ENCODE measurements at places on chromosomes 11 and 22.

GRCh38 chr22:33883561-33883960 is 36.7 kb downstream of the LARGE1 start:
- DNase-seq, result no peak

- DNase-seq, result no peak
Measured at GRCh38 chr11:78187366-78188285, 800 bp downstream of the KCTD21 start.

DNA sequence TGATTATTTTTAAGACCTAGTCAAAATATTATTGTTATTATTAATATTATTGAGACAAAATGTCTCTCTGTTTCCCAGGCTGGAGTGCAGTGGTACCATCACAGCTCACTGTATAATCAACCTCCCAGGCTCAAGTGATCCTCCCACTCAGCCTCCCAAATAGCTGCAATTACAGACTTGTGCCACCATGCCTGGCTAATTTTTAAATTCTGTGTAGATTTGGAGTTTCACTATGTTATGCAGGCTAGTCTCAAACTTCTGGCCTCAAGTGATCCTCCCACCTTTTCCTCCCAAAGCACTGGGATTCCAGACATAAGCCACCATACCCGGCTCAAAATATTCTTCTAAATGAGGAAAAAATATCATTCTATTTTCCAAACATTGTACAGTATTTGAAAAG is 37.0 kb downstream of the SLC36A4 start:
- DNase-seq, result no peak

GRCh38 chr22:33706100-33706499 is 214.2 kb downstream of the LARGE1 start:
- no peak for DNase-seq

DNA sequence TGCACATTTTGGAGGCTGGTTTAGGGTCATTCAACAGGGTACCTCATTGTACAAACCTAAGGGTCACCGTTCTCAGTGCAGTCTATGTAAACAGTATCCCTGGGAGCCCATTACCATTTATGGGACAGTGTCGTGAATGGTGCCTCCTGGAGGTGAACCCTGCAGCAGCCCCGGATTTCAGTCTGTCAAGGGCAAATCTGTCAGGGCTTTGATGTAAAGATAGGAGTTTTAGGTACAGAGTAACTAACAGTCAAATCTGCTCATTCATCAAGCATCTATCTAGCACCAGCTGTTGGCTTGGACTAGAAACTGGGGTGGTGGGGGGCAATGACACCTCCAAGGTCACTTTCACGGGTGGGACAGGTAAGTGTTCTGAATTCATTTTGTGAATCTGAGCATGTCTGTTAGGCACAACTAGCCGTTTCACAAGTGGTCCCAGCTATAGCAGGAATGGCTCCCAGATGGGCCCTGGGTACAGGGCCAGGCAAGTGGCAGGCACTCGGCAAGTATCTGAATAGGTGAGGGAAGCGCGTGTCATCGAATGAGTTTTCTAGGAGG is 63.6 kb downstream of the PARVG start:
- no peak for DNase-seq

DNA sequence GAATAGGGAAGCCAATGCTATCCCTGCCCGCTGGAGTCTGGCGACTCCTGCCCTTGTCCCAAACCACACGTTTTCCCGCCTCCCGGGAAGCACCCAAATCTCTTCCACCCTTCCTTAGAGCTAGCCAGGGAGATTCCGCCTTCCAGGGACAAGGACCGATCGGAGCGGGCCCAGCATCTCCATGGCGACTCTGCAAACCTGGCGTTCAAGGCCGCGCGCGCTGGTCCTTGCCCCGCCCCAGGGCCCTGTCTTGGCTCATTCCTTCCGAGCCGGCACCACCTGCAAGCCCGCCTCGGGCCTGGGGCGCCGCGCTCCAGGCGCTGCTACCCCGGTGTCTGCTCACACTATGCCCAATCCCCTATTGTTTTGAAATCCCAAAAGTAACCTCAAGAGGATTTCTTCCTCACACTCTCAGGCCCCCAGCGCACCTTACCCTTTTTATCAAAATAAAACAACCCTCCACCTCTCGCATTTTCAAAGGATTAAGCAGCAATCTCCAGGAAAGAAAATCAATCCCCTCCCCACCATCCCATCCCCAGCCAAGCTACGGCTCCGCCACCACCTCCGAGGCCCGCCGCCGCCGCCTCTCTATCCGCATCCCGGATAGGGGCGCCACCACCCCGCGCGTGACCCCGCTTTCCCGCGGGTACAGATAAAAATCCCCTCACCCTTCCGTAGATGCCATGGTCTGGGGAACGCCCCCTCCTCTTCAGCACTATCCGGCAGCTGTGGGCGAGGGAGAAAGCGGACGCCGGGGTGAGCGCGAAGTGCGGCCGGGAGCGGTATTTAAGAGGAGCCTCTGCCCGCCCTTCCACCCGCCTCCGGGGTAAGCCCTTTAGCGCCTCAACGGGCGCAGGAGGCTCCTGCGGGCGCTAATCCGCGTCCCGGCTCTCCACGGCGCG is 825 bp downstream of the SLC1A2 start:
- DNase-seq, result no peak

DNA sequence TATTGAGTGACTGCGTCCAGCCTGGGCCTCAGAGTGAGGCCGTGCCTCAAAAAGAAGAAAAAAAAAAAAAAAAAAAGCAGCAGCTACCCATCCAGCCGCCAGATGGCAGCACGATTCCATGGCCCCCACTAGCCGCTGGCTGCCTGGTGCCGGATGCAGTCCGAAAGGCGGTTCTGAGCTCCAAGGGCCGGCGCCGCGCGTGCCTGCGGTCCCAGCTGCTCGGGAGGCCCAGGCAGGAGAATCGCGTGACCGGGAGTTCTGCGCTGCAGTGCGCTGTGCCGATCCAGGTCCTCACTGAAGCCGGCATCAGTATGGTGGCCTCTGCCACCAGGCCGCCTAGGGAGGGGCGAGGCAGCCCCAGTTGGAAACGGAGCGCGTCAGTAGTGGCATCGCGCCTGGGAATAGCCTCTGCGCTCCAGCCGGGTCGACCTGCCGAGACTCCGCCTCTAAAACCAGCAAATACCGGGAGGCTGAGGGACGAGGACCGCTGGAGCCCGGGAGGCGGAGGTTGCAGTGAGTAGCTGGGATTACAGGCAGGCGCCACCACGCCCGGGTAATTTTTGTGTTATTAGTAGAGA is 19.3 kb downstream of the SCARF2 start:
- DNase-seq, result peak; percentile 83

DNA sequence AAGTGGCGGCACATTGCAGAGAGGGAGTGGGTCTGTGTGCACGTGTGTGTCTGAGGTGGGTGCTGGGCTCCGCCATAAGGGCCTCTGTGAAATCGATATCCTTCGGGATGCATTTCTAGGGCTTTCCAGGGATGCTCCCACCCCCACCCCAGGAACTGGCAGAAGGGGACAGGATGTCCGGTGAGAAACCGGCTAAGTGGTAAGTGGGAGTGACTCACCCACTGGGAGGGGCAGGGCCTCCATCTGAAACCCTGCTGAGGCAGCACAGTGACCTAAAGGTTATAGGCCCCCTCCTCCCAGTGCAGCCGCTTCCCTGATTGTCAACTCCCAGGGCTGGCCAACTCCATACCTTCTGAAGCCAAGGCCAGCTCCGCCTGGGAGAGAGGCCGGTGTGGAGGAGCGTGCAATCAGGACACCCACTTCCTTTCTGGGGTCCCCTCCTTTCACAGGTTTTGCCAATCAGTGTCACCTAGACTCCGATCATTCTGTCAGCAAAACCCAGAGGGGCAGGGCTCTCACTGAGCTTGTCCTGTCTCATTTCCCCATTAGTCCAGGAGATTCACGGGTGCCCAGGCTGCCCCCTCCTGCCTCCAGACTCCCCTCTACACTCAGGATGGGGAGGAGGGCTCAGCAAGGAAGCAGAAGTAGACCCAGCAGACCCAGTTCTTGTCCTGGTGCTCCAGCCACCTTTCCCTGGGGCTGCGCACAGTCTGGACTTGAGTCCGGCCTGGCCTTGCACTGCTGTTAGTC is 44.5 kb downstream of the NECTIN1 start:
- no peak for DNase-seq

DNA sequence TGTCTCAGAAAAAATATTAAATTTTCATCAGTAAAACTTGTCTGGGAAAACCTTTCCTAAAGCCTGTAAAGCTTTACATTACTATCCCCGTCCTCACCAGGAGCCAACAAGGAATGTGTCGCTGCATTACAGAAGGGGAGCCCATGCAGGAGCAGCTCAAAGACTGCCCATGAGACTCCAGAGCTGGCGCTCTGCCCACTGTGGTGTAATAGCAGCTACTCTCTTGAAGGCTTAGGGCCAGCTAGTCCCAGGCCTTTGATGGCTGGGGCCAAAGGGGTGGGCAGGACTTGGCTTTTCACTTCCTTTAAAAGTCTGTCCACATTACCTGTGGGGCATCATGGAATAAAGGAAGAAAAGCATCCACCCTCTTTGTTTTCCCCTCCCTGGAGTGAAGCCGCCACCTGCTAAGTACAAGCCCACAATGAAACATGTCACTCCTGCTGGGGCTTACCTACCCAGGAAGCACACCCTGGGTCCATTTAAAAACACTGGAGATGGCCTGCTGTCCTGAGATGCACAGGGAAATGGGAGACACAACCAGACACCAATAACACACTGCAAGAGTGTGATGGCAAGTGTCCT is 150.7 kb downstream of the ADAMTS15 start:
- no peak for DNase-seq

- DNase-seq, result no peak
Measured at GRCh38 chr11:125073616-125074483, 10.7 kb downstream of the SLC37A2 start.

DNA sequence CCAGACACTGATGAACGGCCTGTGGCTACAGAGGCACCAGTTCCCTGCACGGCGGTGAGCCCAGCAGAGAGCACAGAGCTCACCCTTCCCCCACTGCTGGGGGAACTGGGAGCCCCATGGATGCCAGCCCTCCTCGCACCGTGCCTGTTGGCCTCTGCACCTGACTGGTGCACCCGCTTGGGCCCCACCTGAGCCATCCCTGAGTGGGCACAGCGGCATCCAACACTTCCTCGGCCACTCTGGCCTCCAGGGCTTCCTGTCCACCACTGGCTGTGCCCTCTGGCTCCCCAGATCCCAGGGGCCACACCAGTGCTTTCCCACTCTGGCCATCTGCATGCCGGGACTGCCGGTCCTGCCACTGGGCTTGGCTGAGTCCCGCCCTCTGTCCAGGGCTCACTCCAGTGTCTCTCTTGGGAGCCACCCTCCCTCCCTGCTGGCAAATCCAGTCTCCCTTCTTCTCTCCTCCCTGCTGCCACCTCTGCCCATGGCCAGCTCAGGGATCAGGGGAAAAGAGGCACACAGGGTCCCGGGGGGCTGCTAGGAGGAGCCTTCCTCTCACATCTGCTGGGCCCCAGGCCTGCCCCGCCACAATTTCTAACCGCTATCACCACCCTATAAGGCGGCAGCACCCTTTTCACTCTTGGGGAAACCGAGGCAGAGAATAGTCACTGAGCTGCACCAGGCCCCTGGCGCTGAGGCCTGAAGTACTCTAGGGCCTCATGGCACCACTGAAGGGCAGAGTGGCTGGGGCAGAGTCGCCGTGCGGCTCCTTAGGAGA is 33.0 kb downstream of the GNB1L start:
- DNase-seq, result peak; percentile 44

GRCh38 chr11:31940371-31941037 is 129.4 kb upstream of the PAX6 start:
- DNase-seq, result no peak
